ENCODE measurements at places on chromosomes 6 and 20. TPM values are rescaled to one million over a fixed set of nuclear protein-coding genes. Genes with fewer than 3 reads are reported as not detected.

Gene KCNK16
- not detected for total RNA-seq

Gene NDUFAF5
- total RNA-seq: 19.3 TPM

DNA sequence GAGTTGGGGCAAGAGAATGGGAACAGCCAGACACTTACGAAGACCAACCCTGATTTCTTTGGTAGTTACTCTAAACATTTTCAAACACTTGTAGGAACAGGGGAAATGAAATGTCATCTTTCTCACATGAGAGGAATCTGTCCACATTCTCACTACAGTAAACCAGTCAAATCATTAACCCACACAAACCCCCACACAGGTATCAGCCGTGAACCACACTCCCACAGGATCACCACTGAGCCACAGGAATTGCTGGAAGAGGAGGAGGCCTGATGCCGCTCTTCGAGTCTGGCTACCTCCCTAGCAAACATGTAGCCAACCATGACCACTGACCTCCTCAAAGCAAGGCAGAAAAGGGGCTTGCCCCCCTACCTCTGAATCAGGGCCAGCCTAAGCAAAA is 6.9 kb upstream of the RSPO3 start:
- no peak for DNase-seq

DNA sequence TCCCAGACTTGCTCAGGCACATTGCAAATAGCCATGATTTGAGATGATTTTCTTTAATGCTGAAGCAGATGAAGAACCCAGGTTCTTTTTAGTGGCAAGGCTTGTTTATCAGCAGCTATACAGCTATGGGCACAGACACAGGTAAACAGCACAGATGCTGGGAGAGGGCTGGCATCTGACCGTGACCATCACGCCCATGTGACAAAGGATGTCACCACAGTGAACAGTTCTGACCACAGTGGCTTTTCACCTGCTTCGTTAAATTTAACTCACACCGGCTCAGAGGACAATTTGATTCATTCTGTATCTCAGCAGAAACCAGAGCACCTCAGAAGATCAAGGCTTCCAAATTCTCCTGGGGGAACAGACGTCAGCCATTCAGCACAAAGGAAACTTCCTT is 142.6 kb downstream of the CDH26 start:
- no peak for DNase-seq

GRCh38 chr6:156865019-156865629 is 87.9 kb downstream of the ARID1B start:
- DNase-seq: no peak

Gene DSP
- total RNA-seq: 3.5 TPM

- DNase-seq: no peak
Measured at GRCh38 chr20:37759761-37760209, 66.0 kb downstream of the CTNNBL1 start.

DNA sequence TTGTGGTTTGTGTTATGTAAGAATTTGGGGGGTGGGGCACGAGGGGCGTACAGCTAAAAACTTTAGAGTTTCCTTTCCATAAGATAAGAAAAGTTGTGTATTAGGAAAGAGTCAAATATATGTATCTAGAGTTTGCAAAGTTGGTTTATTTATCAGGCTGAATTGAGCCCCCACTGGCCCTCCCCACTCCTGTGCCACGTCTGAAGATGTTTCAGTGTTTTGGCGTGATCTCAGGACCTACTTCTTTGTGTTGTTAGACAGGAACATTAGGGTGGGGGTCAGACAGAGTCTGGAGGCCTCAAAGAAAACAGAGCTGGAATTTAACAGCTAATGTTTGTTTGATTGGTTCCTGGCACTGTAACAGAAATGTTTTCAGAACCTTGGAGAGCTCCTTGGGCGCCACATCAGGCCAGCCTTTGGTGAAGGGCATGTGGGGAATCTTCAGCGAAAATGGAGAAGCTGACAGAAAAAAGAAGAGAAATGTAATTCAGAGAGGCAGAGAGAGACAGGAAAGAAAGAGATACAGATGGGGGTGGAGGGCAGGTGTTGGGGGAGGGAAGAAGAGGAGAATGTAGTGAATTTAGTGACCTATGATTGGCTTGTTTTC is 674 bp downstream of the NRSN1 start:
- DNase-seq: peak; percentile 20

- no peak for DNase-seq
Measured at GRCh38 chr6:94133106-94133505, 713.7 kb upstream of the EPHA7 start.

GRCh38 chr6:17200395-17200794 is 80.8 kb upstream of the RBM24 start:
- no peak for DNase-seq

DNA sequence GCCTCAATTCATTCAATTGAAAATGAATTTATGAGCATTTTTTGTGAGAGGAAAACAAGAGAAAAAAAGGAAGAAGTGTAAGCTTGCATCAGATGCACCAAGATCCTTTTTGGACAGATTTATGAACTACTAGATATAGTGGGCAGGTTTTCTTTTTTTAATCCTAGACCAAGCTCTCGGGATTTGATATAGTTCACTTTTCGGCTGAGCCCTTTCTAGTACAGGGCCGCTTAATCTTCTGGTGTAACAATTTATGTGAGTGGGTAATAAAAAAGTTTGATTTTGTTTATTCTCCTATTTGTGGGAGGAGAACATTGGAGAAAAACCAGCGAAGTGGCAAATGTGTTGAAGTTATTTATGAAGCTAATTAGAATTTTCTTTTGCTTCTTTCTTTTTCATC is 538.0 kb downstream of the UTRN start:
- no peak for DNase-seq

GRCh38 chr6:44892579-44892978 is 435.6 kb upstream of the RUNX2 start:
- DNase-seq: no peak

DNA sequence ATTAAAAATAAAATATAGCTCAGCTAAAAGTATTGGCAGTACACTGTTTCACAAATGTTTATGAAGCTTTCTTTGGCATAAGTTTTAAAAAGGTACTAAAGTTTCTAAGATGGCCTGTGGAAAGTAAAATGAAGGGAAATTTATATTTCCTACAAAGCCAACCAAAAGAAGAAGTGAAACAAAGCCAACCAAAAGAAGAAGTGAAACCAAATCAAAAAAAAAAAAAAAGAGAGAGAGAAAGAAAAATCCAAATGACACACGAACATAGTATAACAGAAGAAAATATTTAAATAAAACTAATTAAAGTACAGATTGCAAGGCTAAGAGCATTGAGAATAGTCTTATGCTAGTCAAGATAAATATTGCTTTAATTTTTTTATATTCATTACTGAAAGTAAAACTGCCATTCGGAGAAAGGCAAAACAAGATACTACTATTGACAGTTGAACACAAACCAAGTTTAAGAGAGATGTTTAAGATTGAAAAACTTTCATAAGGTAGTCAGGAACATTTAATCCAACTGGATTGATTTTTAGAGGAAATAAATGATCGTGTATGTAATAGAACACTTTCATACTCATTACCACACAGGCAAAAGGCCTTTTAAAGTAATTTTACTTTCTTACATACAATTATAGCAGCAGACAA is 12.8 kb upstream of the KHDRBS2 start:
- no peak for DNase-seq

Gene BCAS4
- total RNA-seq: 0.59 TPM

DNA sequence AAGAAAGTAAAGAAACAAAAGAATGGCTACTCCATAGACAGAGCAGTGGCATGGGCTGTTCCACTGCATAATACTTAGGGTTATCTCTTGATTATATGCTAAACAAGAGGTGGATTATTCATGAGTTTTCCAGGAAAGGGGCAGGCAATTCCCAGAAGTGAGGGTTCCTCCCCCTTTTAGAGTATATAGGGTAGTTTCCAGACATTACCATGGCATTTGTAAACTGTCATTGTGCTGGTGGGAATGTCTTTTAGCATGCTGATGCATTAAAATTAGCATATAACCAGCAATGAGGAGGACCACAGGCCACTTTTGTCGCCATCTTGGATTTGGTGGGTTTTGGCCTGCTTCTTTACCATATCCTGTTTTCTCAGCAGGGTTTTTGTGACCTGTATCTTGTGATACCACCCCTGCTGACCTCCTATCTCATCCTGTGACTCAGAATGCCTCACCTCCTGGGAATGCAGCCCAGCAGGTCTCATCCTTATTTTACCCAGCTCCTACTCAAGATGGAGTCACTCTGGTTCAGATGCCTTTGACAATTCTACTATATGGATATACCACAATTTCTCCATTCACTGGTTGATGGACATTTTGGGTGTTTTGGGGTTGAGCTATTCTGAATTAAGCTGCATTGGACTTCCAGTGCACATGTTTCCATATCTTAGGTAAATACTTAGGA is 280.6 kb downstream of the FARS2 start:
- DNase-seq: no peak

Gene DEF6
- total RNA-seq: 7.6 TPM

DNA sequence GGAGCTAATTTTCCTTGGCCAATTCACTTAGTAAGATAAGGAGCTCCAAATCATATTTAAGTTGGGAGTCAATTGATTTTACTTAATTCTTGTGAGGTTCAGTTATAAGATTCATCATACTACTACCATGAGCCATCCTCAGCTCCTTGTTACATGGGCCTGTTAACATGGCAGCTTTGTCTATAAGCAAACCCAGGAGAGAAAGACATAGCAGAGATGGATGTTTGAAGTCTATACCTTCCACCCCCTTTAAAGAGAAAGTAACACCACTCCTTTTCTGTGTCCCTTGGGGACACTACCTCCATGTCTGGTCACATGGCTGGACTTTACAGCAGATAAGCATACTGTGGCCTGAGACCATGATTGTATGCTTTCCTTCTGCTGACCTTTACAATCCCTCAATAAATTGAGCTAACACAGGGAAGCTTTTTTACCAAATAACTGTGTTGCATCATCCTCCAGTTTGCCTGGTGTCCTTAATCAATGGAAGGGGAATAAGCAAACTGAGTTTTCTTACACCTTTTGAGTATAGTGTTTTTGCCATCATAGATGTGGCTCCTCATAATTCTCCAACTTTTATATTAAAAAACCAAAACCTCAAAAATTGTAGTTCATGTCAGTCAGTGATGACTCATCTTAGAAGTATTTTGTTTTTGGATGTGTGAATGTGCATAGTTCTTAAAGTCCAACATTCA is 9.8 kb upstream of the ZNFX1 start:
- no peak for DNase-seq

Gene LAMP5
- total RNA-seq: not detected

DNA sequence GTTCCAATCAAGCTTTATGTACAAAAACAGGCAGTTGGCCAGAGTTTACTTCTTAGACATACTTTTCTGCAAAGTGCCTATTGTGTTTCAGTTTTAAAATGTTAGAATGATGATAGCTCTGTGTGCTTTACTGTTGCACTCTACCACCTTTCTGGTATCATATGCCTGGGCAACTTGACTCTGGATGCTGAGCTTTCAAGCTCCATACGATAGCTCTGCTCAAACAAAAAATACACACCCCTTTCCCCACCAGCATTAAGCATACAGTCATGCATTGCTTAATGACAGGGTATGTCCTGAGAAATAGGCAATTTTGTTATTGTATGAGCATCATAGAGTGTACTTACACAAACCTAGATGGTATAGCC is 123.1 kb downstream of the RCAN2 start:
- DNase-seq: no peak

Gene BPIFB2
- not detected for total RNA-seq

Gene TREM1
- total RNA-seq: 2.7 TPM

- no peak for DNase-seq
Measured at GRCh38 chr6:111406200-111406721, 76.8 kb downstream of the REV3L start.

DNA sequence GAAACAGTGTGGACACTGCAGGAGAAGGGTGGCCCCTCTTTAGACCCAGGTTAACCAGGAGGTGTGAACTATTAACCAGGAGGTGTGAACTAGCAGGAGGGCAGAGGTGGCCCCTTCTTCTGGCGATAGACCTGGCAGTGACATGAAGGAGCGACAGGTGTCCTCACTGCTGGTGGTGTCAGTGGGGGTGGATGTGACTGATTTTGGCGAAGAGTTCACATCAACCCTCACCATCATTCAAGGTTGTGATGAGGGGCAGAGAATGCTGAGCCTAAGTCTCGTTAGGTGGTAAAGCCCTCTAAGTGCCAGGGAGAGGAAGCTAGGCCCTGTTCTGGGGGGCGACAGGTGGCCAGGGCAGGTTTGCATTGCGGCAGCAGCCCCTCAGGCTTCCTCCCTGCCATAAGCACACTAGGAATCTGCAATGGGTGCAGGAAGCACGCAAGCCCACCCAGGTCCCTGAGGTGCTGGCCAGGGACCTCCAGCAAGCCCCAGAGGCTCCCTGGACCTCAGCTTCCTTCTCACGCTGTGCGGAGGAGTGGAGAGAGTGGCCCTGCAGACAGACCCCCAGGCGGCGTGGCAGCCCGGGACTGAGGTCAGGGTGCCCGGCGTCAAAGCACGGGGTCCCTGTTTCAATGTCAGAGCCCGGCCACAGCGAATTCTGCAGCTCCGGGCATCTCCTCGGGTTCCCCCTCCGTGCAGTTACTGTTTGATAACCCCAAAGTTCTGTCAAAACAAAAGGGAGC is 13.7 kb downstream of the NPEPL1 start:
- no peak for DNase-seq

Gene CYP24A1
- not detected for total RNA-seq

Gene CCN6
- not detected for total RNA-seq

Gene ZNFX1
- total RNA-seq: 35.0 TPM

DNA sequence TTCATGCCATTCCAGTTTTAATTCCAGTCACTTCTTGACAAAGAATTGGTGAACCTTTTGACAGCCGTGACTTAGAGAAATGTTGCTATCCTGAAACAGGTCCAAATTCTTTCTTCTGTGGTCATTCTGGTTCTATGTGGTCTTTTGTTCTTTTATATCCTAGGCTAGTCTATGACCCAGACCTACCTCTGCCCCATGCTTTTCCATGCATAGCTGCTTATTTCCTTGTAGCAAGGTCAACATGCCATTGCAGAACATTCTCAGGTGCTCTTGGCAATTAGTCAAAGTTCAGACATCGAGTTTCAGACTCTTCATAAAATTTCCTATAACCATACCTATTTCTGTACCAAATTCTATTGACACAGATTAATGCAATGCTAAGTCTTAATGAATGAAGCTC is 202.6 kb downstream of the PLCB1 start:
- no peak for DNase-seq

GRCh38 chr6:85186546-85187175 is 263.2 kb upstream of the NT5E start:
- no peak for DNase-seq

DNA sequence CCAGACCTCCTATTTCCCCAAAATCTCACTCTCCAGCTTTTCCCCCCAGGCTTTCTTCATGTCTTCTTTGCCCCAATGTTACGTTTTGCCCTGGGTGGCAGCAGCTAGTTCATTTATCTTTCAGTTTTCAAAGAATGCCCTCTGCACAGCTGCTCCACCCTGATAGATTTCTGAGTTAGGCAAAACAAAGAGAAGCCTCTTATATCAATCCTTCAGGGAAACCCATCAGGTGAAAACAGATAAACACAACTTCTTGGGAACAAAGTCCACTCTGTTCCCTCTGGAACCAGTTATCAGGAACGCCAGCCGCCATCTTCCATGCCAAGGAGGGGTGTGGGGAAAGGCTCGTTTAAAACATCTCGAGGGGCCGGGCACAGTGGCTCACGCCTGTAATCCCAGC is 34.0 kb downstream of the ZBTB9 start:
- DNase-seq: no peak

Gene GGTLC1
- total RNA-seq: not detected
